Cortex of kidney (tissue), 1 donor: ENCODE measurements at places on chromosomes 1 and 21.

- DNase-seq: no peak
Observed at GRCh38 chr1:201697174-201697573, 131.8 kb upstream of the IPO9 start.

DNA sequence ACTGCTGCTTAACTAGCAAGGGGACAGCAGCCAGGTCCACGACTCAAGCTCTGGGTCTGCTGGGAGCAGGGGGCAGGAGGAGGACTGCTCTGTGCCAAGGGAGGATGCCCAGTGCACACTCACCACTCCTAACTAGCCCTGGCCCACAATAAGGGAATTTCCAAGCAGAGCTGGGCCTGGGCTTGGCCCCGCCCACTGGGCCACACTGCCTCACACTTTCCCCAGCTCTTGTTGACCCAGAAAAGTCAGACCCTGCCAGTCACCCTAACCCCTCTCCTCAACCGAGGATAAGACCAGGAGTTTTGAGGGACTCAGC is 18.7 kb downstream of the SLC9A1 start:
- no peak for DNase-seq

DNA sequence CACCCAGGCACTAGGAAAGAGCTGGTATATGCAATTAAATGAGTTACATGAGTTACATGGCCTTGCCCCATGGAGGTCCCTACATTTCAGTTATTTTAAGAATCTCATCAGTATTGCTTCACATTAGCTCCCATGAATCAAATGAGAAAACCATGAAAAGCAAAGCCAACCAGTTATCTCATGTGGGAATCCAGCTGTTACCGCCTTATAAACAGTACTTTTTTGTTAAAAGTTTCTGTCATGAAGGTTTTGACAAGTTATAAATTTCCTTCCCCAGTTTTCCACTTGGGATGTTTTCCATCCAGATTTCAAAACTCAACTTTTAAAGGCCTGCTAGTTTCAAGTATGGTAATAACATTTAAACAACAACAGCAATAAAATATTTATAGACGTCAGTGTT is 544.8 kb downstream of the NUF2 start:
- DNase-seq: no peak

GRCh38 chr1:156118177-156118868 is 3.8 kb downstream of the LMNA start:
- DNase-seq: no peak

DNA sequence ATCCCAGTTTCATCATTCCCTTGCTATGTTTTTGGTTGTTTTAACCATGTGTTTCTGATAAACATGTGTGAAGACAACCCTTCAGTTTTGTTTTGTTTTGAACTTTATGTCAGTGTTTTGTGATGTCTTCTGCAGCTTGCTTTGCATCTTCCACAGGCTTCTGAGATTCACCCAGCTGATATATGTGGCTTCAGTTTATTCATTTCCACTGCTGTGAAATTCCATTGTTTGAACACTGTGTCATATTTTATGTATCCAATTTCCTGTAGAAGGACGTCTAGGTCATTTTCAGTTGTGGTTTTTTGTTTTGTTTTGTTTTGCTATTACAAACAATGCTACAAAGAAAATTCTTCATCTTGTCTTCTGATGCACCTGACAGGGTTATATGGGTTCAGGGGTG is 27.2 kb upstream of the SLC26A9 start:
- no peak for DNase-seq

GRCh38 chr1:39936724-39937491 is 18.0 kb upstream of the MFSD2A start:
- DNase-seq: no peak

- no peak for DNase-seq
Observed at GRCh38 chr1:6864166-6864565, 78.9 kb downstream of the CAMTA1 start.

DNA sequence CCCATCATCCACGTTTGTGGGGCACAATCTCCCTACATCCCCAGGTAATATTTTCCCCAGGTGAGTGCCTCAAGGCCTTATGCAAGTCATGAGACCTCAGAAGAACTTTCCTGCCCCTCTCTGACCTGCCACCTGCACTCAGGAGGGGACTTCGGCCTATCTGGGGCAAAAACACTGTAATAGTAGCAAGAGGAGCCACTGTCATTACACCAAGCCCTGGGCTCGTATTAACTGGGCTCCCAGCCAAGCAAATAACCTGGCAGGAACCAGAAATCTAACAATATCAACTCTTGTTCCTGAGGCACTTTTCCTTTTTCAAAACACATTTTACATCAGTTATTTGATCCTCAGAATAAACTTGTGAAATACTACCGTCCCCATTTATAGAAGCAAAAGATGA is 30.9 kb downstream of the LAMB3 start:
- no peak for DNase-seq

DNA sequence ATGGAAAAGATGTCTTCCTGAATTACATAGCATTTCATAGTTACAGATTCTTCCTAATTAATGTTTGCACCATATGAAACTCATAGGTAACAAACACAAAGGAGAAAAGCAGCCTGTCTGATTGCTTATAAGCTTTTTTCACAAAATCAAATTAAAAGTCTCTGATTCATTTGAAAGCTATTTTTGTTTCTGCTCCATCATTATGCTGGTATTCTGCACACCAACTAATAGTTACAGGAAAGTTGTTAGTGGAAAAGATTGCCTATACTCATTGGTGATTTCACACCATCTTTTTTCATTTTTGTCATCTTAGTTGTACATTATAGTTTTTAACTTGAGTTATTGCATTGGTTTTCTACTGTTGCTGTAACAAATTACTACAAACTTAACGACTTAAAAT is 70.0 kb downstream of the PRKAA2 start:
- no peak for DNase-seq

GRCh38 chr1:239253032-239253431 is 133.3 kb upstream of the CHRM3 start:
- no peak for DNase-seq

DNA sequence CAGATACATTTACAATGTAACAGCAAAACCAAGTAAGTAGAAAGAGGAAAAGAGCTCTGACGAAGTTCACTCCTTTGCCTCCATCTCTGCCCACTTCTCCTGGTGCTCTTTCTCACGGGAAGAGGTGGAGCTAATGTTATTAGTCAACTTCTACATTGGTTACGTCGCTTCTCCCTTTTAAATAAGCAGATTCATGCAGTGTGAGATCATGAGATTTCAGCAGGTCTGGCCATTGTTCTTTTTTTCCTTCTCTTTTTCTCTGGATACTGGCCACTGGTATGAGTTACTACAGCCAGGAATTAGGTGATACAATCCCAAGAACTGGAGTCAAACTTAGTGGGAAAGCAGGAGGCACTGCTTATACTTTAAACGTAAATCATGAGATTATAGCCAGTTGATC is 207.1 kb downstream of the AKT3 start:
- DNase-seq: no peak

DNA sequence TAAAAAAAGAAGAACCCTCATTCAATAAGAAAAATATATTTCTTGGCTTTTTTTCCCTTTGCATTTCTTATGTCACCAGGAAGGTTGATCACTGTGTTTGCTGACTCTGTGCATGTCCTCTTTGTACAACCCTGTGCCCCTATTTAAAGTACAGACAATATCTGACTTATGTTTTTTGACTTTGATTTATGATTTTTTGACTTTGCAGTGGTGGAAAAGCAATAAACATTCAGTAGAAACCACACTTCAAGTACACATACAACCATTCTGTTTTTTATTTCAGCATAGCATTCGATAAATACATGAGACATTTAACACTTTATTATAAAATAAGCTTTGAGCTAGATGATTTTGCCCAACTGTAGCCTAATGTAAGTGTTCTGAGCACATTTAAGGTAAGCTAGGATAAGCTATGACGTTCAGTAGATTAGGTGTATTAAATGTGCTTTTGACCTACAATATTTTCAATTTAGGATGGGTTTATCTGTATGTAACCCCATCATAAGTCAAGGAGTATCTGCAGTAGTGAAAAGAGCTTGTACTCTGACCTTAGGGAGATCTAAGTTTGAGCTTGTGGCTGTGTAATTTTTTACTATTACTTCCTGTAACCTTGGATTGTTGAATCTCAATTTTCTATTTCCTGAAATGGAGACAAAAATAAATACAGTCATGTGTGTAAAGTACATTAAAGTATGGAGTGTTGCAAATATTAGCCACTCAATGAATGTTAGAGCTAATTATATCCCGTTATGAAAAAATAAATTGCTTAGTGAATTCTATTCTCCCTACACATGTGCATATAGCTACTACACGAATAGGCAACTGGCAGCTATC is 1.2 kb downstream of the RNASEL start:
- DNase-seq: no peak

DNA sequence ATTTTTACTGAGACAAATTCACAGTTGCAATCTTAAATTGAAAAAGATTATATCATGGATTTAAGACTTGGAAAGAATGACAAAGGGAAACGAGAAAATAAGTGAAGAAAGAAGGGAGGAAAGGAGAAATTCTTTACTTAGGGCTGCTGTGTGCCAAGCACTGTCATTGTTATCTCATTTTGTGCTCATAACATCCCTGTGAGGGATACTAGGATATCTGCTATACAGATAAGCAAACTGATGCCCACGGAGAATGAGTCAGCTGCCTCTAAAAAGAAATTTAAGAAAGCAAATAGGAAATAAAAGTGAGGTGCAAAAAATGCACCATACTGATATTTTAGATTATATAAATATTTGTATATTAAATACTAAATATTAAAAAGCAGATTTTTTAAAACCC is 183.6 kb upstream of the NR5A2 start:
- DNase-seq: no peak

- DNase-seq: no peak
Observed at GRCh38 chr1:36453600-36454388, 3.5 kb upstream of the OSCP1 start.

DNA sequence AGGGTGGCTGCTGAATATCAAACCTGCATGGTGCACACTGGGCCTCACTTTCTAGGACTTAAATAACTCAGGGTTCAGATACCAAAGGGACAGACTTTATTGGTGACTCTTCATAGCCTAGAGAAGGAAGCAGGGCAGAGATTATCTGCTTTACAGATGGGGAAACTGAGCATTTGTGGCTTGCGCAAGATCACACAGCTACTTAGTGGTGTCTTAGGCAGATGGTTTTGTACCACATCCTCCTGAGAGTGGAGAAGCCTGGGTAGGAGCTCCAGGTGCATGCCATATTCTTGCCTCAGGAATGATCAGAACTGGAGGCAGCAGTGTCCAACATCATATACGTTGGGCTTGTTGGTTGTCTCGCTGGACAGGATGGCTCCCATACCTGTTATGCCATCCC is 6.8 kb upstream of the DPH2 start:
- no peak for DNase-seq

- DNase-seq: no peak
Observed at GRCh38 chr1:238457610-238458009, 566.9 kb upstream of the ZP4 start.

DNA sequence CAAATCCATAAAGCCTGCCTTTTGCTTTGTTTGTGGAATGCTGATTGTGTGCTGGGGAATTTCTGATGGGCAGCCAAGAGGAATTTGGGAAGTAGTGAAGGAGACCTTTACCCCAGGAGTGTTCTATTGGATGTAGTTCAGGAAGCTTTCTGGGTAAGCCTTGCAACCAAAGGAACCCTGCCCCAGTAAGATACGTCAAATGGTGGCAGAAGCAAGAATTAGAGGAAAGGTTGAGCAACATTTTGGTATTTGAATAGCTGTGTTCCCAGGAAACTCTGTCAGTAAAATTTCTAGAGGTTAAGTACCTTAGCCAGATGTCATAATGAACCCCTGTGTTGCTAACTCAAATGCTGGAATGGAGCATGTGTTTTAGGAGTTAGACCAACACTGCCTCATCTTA is 6.4 kb downstream of the MGST3 start:
- no peak for DNase-seq

DNA sequence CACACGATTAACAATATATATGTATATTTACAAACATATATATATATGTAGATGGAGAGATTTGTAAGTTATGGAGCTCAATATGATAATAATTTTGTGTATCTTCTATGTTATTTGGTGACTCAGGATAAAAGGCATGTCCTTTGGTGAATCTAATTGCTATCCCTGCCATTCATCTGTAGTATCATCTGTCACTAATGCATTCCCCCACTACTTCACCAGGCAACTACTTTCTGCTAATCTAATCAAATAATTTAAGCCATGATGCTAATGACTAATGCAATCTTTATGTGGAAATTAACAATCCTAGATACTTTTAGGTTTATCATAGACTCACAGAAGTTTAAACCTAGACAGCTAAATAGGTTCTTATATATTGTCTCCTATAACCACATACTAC is 1074.5 kb downstream of the PLA2G4A start:
- DNase-seq: no peak

- DNase-seq: no peak
Observed at GRCh38 chr1:10057796-10058195, 25.0 kb downstream of the UBE4B start.

GRCh38 chr1:212157252-212157651 is 121.7 kb downstream of the DTL start:
- DNase-seq: no peak

- no peak for DNase-seq
Observed at GRCh38 chr1:69862906-69863305, 295.2 kb downstream of the LRRC7 start.

DNA sequence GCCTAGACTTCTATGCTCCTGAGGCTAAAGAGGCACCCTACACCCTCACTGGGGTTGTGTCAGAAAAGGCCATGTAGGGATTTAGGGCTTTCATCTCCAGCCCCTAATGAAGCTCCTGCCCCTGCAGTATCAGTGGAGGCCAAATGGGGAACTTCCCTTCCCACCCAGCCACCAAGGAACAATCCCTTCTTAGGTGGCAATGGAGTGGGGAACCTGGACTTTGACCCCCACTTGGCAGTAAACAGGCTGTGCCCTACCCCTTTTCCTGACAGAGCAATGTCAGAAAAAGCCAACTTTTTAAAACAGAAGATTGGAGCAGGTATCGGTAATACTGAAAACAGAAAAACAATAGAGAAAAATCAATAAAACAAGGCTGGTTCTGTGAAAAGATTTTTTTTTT is 35.5 kb upstream of the SLC19A2 start:
- no peak for DNase-seq

GRCh38 chr1:201760516-201760915 is 68.4 kb upstream of the IPO9 start:
- DNase-seq: no peak

- DNase-seq: no peak
Observed at GRCh38 chr1:207644166-207644851, 624 bp upstream of the CR1L start.

DNA sequence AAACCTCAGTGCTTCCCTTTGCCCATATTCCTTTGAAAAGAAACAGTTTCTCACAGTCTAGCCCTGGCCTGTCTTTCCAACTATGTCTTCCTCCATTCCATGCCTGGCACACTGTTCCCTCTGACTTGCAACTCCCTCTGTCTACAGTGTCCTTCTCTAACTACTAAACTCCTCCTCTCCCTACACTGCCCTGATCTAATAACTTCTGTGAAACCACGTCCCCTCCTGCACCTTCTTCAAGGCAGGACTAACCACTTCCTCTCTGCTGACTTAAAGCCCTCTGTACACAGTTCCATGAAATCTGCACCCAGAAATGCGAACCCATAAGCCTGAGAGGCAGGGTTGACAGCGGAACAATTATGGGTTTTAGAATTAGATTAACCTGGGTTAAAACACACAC is 62.2 kb upstream of the ATP1B1 start:
- DNase-seq: no peak
